ENCODE measurements at places on chromosomes 5 and 9. TPM values are rescaled to one million over a fixed set of nuclear protein-coding genes. Genes with fewer than 3 reads are reported as not detected.

DNA sequence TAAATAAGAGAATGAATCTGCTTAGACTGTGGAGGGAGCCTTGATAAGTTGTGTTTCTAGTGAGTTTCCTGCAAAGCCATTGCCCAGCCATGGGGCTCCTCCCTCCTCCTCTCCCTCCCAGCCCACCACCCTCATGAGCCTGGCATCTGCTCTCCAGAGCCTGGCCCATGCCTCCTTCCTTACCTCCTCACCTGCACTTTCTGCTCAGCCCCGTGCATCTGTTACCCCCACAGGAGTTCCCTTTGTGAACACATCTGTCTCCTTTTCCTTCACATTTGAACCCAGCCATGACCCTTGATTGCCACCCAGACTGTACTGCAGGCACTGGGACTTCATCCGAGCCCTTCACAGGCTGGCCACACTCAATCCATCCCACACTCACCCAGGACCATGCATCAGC lies 395.6 kb downstream of the IRX2 start:
- no peak for DNase-seq

DNA sequence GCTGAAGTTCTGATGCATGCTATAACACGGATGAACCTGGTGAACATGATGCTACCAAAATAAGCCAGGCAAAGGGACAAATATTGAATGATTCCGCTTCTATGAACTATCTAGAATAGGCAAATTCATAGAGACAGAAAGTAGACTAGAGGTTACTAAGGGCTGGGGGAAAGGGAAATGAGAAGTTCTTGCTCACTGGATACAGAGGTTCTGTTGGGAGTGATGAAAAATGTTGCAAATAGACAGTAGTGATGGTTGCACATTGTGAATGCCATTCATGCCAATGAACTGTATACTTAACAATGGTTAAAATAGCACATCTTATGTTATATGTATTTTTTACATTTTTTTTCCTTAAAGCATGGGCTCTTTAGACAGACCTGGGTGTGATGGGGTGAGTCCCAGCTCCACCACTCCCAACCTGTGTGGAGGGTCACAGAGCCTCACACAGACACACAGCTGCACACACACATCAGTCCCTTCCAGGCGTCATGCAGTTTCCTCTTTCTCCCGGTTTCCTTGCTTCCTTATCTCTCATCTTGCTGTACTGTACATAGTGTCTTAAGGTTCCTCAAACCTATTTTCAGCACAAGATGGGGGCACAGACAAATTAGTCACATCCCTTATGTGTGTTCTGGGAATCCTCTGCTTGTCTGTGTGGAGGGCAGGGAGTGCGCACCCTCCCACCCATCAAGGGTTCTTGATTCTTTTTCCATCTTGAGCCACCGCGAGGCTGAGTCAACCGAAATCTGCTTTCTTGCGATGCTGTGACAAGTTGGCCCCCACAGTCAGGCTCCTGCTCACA lies 192.9 kb downstream of the CRB2 start:
- no peak for DNase-seq

- peak; percentile 47 for DNase-seq
These were observed 1.9 kb downstream of the LPAR1 start for GRCh38 chr9:111036429-111036789.

Gene RNF183
- not detected for total RNA-seq
